Activated naive CD4-positive, alpha-beta T cell (primary cell): ENCODE measurements at places on chromosomes 2 and 18.

DNA sequence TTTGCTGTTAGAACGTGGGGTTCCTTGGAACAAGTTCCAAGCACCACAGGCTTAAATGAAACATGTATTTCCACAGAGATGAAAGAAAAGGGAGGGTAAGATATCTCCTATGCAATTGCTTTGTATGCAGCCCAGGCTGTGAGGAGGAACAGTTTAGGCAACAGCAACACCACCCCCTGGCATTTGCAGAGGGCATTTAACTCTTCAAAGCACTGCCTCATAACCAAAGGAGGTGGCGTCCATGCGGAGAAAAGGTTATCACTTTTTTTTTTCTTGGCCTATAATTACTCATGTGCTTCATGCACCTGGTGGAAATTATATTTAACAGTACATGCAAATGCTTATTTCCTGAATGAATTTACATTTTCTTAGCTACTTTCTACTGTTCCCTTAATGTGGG is 286.0 kb downstream of the LPIN1 start:
- DNase-seq: no peak

DNA sequence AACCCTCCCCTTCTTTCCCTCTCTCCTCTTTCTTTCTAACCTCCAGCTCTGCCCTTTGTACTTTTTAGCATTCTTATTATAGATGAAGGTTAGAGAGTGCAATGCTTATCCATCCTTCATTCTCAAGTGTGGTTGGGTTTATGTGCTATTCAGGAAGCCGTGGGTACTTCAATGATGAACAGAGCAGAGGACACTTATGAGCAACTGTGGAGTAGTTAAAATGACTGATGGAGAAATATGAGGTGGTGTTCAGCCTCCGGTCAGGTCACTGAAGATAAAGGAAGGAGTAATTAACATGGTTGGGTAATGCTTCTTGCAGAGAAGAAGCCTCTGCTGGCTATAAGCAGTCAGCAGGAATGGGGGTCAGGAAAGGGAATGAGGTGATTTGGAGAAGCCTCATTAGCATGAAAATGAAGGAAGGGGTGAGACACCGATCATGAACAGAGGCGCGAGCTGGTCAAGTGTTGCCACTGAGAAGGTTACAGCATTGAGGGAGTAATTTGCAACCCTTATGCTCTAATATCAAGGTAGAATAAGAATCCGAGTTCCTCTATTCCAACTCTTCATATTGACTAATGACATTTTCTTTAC is 174.7 kb downstream of the LPIN1 start:
- DNase-seq: no peak

GRCh38 chr2:185645529-185645928 is 93.1 kb upstream of the FSIP2 start:
- no peak for DNase-seq

- DNase-seq: no peak
Observed at GRCh38 chr18:36214811-36215210, 27.5 kb downstream of the MOCOS start.

DNA sequence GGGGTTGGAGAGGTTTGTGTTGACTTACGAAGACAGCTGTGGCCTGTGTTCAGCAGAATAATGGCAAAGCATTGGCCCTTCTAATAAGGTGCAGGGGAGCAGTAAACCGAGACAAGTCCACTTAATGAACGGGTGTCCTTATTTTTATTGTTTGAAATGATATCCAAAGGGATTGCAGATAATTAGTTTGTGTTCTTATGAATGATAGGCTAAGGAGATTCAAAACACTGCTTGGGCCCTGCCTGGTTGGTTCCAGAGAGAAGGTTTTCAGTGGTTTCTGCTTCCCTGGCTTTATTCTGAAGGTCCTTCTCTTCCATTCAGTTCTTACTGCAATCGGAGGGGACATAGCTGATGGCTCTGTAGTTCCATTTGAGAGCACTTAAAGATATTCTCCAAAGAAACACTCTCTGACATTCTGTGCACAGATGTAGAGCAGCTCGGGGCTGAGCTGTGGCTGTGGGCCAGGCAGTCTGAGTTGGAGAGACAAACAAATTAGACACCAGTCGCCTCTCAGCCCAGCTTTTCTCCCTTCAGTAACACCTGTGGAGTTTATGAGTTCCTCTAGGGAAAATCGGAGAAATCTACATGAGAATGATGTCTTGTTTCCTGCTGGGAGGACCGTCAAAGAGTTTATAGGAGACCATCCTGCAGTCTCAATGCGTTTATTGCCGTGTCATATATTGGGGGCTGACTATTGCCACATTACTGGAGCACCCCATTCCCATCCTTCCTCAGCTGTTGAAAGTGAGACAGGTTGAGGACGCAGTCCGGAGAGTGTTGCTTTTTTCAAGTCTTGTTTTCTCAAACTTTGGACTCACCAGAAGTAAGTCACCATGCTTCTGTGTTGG is 6.5 kb downstream of the GREB1 start:
- no peak for DNase-seq

- DNase-seq: no peak
Observed at GRCh38 chr2:24410976-24411375, 50.6 kb upstream of the ITSN2 start.

GRCh38 chr2:100207411-100207885 is 65.1 kb upstream of the AFF3 start:
- no peak for DNase-seq

GRCh38 chr18:76013057-76013456 is 482.0 kb downstream of the ZNF516 start:
- no peak for DNase-seq

GRCh38 chr2:210496512-210496911 is 20.0 kb upstream of the LANCL1 start:
- no peak for DNase-seq

DNA sequence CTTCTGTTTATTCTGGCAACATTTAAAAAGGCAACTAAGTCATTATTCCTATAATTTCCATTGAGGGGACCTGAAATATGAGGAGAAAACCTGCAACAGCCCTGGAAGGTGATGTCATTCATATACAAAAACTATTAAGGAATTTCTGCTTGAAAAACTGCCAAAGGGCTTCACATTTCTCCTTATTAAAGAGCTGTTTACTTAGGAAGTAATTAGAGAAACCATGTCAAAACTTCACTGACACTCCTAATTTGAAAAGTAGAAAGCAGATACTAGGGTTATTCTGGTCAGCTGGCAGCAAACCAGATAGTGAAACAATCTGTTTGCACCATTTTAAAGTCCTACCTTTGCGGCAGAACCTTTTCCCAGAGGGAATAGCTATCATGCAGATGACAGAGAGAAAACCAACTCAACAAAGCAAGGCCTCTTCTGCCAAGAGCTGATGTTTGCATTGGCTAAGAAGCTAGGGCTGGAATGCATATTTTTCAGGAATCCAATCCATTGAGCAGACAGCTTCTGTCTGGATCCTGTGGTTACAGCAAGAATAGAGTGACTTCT is 592.2 kb upstream of the SYT4 start:
- DNase-seq: no peak

- DNase-seq: no peak
Observed at GRCh38 chr2:111225856-111226255, 105.1 kb downstream of the BCL2L11 start.

DNA sequence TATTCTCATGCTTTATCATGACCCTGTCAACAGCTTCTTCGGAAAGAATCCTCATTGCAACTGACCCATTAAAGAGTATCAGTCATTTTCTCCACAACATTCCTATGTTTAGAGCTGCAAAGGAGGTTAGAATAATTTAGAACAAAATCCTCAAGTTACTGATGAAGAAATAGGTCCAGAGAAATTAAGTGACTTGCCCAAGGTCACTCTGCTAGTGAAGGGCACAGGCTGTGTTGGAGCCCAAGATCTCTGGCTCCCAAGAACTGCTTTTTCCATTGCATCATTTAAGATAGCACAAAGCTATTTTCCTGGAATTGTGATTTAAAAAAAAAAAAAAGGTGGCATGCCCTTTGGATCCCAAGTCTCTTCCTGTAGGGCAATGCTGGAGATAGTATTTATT is 9.6 kb downstream of the IRS1 start:
- DNase-seq: no peak

DNA sequence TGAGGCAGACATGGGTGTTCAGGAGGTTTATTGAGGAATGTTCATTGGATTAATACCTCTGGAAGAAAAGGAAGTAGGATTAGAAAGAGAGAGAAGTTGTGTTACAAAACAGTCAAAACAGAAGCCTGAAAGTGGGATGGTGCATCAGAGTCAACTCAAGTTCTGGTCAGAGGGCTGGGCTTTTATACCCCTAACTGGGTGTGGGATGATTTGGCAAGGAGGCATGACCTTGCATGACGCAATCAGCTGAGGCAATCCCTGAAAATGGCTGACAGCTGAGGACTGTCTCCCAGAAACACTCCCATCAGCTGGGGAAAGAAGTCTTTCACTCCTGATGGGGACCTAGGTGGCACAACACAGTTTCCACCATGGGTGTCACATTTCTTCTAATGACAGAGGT is 818.2 kb downstream of the SATB2 start:
- no peak for DNase-seq

GRCh38 chr2:113357071-113357470 is 78.3 kb upstream of the PAX8 start:
- DNase-seq: no peak

GRCh38 chr18:76721207-76721996 is 101.0 kb upstream of the ZNF236 start:
- peak; percentile 4 for DNase-seq

- no peak for DNase-seq
Observed at GRCh38 chr2:238220892-238221521, 17.5 kb upstream of the ILKAP start.

DNA sequence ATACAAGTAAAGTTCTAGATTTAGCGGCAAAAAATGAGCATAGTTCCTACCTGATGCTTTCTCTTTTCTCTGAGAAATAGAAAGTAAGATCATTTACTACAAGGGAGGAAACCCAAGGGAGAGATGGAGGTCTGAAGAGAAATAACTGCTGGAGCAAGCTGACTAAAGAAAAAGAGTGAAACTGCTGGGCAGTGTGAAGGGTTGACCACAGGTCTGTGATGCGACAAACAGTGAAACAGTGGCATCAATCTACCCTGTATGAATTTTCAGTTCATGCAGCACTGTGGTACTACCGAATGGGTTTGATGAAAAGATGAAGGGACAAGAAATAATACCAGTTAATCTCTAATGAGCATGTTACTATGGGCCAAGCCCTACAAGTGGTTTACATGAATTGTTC is 52.2 kb downstream of the CUL3 start:
- DNase-seq: no peak
